ENCODE measurements at places on chromosomes 7 and 10.
A peak's percentile ranks its signal among the peaks of the same experiment; 100 is the strongest.

GRCh38 chr7:66867198-66867790 lies 53.7 kb upstream of the TMEM248 start:
- no peak for DNase-seq

DNA sequence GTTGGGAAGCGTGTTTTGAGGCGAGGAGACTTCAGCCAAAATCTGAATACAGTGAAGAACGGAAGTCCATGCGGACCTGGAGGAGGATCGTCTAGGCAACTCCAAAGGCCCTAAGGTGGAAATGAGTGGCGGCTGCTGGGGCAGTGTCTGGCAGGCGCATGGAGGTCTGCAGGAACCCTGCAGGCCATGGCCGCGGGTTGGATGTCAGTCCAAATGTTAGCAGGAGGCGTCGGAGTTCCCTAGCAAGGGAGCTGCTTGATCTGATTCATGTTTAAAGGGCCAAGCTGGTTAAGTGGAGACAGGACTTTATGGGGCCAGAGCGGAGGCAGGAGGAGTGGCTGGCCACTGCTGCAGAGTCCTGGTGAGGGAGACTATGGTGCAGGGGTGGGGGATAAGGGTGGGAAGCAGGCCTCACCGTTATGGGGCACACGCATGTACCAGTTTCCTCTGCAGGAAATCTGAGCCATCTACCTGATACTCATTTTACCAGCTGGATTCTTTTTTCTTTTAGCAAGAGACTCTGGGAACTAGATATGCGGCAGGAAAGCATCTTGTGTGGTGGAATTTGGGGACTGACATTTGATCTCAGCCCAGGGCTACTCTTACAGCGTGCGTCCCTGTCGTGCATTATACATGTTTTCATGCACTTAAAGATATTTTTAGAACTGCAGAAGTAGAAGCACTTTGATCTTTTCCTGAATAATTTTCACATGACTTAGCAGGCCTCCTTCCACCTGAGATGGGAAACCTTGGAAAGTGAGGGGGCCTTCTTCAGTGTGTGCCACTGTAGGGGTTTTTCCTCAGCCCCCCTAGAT lies 6.6 kb upstream of the REPIN1 start:
- DNase-seq: no peak

DNA sequence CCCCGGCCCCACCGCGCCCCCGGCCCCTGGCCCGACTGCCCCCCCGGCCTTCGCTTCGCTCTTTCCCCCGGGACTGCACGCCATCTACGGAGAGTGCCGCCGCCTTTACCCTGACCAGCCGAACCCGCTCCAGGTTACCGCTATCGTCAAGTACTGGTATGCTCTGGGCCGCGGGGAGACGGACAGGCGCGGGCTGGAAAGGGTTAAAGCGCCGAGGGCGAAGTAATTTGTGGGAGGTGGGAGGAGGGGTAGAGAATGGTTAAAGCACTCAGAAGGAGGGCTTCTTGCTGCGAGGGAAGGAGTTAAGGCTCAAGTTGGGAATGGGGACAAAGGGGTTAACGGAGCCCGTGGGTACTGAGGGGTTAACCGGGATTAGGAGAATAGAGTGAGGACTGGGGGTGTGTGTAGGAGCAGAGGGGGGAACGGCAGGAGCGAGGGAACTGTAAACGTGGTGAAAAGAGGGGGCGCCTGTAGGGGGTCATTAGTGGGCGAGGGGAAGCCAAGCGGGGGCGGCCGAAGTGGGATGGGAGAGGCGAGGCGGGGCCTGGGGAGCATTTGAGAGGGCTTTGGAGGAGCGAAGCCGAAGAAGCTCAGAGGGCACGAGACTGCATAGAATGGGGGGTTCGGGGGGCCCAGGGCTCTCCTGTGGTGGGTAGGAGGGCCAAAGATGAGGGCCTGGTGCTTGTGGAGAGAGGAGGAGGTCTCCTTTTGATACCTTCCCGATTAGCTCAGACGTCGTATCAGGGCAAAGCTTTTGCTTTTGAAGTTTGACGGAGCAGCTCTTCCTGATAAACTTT lies 605 bp downstream of the SUFU start:
- DNase-seq: peak; percentile 34

DNA sequence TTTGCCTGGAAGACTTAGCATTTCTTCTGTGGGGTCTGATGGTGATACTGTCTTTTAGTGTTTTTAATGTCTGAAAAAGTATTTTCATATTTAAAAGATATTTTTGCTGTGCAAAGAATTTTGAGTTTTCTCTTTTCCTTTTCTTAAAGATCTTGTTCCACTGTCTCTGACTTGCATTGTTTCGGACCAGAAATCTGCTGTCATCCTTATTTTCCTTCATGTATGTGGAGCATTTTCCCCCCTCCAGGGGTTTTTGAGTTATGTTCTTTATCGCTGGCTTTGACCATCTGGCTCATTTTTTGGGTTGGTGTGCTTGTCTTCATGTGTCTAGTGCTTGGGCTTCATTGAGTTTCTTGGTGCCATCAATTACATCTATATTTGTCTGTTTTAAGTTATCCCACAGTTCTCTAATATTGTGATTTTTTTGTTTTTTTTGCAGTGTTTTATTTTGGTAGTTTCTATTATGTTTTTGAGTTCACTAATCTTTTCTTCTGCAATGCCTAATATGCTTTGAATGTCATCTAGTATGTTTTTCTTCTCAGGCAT lies 119.9 kb downstream of the MGMT start:
- DNase-seq: no peak

DNA sequence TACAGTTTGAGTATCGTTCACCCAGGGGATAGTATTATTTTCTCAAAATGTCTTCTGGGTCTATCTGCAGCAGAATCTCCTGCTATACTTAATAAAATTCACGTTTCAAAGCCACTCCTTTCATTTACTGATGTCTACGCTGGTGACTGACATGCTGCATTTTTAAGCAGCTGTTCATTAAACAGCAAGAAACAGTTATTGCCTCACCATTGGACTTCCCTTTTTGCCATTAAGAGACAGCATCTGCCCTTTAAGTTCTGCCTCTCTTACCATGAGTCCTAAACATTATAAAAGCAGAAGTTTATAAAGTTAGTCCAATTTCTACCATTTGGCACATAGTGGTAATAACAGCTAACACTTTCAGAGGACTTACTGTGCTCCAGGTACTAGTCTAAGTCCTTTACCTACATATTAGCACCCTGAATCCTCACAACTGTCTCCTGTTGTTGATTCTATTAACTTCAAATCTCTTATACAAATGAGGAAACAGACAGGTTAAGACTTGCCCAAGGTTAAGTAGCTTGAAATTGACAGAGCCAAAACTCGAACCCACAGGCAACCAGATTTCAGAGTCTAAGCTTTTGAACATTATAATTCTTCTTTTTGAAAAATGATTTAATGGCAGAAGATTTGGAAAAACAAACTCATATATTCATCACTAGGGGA lies 169.5 kb downstream of the SNX13 start:
- DNase-seq: no peak

GRCh38 chr7:68770649-68771048 lies 827.6 kb upstream of the AUTS2 start:
- DNase-seq: no peak

DNA sequence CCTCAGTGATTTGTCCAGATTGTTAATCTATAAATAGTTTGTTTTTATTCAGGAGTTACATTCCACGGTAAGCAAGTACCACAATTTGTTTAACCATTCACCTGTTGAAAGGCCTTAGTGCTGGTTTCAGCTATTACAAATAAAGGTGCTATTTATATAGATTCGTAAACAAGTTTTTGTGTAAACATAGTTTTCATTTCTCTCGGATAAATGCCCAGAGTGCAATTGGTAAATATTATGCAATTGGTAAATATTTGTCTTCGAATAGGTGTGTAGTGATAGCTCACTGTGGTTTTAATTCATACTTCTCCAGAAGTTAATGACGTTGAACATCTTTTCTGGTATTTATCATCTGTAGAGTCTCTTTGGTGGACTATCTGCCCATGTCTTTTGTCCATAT lies 76.4 kb upstream of the RSU1 start:
- DNase-seq: no peak

- no peak for DNase-seq
Measured at GRCh38 chr7:77538281-77539212, 1.5 kb downstream of the PTPN12 start.

GRCh38 chr10:113663908-113664307 lies at the start of gene NRAP:
TSS of gene NRAP (minus strand) at chr10:113664041. CDS start at chr10:113663882, 159 bp downstream.
- no peak for DNase-seq

GRCh38 chr10:988667-989545 lies 672 bp downstream of the GTPBP4 start:
- DNase-seq: no peak

- no peak for DNase-seq
Measured at GRCh38 chr7:82624337-82624736, 180.8 kb upstream of the CACNA2D1 start.

DNA sequence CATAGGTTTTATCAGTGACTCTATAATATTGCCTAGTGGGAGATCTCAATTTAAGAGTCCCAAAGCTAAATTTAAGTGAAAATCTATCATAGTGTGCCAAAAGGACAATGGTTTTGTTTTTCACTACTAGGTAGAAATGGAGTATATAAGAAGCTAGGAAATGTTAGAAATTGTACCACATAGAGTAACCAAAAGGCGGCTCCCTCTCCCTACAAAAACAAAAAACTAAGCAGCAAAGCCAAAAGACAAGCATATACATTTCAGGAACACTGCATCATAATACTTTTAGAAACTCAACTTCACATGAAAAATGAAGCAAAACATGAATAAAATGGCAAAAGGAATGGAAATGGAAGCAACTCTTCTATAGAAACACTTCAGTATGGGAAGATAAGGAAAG lies 271.6 kb downstream of the CACNA2D1 start:
- no peak for DNase-seq

GRCh38 chr7:15603124-15603523 lies 41.3 kb upstream of the AGMO start:
- DNase-seq: no peak

DNA sequence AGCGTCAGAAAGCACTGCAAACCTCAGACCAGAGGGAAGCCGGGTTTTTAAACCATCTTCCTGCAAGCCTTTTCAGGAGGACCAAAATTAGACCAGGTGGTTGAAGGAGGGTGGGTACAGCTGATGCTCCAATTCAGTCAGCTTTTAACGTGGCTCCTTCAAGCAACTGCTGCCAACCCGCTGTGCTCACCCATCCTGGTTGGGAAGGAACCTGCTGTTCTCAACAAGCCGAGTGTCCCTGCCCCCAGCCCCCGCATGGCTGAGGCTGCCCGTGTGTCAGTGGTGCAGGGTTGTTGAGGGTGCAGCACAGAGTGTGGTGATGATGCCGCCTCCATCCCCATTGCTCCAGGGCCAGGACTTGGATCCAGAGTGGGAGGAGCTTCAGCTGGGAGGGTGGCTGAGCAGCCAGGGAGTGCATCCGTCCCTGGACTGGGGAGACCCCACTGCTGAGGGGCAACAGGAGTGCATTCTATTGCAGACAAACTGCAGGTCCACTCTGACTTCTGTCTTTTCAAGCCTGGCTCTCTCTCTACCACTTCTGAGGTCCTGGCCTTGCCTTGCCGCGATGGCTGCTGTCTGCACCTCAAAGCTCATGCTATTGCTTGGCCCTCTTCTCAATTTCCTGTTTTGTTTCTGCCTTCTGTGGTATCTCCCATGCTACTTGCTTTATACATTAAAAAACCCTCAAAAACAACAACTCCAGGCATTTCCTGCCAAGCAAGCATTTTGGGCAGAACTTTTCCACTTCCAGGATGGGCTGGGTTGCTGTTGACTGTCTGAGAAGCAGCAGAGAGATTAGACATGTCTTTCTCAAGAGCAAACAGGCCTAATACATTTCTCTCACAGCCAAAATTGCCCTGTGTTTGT lies 134.7 kb downstream of the DNAJB6 start:
- peak; percentile 75 for DNase-seq

All from CD4-positive, alpha-beta T cell treated with Interleukin-6 at 100 ng/mL for 8 hours (primary cell).